Thoracic aorta (tissue), 2 donors: ENCODE measurements at places on chromosomes 5 and 9. TPM values are rescaled to one million over a fixed set of nuclear protein-coding genes. Genes with fewer than 3 reads are reported as not detected.

FBP2 gene
- not detected for total RNA-seq

DNA sequence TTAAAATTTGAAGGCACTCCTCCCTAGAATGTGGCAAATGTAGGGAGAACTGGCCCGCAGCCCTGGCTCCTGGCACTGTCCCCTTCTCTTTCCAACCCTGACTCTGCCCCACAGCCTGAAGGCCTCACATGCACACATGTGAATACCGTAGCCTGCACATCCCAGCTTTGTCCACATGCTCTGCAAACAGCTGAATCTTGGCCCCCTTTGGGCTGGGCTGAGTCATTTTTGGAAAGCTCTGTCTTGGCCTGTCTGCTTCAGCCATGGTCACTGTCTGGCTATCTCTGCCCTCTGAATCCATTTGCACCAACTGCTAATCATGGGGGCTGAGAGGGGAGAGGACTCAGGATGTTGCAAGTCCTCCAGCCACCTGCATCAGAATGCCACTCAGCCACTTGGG, 22.1 kb upstream of the GALNT10 start:
- no peak for DNase-seq
- no peak overlapping the region for H3K4me3 ChIP-seq
- H3K27ac ChIP-seq, result no peak overlapping the region
- H3K36me3 ChIP-seq, result no peaks in the 10 kb centered on the region
- H3K27me3 ChIP-seq, result no peaks in the 10 kb centered on the region

DNA sequence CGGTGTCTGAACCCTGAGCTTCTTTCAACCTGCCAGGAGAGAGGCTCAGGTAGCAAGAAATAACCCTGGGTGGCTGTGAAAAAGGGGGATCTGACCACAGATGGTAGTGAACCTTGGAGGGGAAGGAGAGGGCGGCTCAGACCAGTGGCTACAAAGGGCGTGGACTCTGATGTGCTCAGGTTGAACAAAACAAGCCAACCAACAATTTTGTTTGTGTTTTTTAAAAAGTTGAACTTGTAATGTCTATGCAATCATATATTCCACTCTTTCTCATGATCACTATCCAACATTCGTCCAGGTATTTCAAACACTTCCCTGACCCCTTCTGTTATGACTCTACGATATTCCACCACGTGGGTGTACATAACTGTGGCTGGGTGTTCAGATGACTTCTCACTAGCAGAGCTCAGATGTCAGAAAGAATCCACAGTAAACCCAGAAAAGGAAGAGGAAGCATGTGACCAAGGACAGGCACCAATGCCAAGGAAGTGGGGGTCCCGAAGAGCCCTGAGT, 20.0 kb downstream of the PTPN3 start:
- no peak for DNase-seq
- no peaks in the 10 kb centered on the region for H3K36me3 ChIP-seq
- peak overlapping the region; percentile 51 for H3K27ac ChIP-seq
- H3K27me3 ChIP-seq, result no peaks in the 10 kb centered on the region

DNA sequence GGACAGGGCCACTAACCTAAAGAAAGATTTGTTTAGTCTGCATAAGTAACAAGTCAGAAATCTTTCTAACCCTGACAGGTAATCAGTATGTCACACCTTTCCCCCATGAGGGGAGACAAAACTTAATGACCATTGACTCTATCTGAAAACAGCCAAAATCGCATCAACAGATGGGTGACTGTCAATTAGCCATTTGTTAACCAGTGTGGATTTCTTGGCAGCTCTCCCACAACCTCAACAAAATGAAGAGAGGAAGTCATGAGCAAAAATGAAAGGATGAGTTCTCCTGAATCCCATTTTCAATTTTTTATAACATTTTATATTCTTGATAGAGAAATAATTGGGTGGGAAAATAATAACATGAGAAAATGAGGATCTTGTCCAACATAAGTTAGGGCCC, 84.6 kb upstream of the SNX2 start:
- H3K4me1 ChIP-seq, result no peaks in the 10 kb centered on the region
- no peaks in the 10 kb centered on the region for H3K27me3 ChIP-seq
- H3K36me3 ChIP-seq, result no peaks in the 10 kb centered on the region
- H3K4me3 ChIP-seq, result no peak overlapping the region
- DNase-seq, result no peak

DNA sequence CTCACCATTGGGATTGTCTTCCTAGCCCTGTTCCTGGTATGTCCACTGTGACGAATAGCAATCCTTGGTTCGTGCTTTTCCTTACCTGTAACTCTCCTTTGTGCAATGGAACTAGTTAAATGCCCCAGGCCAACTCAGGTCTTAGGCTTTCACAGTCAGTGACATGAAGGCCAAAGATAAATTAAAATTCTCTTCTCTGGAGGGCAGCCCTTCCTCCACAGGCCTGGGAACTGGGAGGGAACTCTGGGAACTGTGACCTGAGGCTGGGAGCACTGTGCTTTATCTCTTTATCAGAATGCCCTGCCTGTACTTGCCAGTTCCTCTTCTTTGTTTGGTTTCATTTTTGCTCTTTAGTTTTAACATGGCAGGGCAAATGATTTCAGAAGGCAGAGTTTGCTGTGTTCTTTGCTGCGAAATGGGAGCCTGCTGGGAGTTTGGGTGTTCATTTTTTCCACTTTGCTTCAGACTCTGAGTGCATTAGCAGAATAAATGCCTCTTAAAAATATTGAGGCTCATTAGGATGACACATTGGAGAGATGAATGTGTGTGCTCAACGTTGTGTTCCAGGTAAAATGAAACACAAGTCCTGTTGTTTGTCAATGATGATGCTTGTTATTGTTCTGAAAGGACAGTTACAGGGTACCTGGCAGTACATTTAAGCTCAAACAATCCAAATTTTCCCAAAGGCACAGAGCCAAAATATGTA, 118.1 kb downstream of the NUDT12 start:
- H3K27me3 ChIP-seq, result no peaks in the 10 kb centered on the region
- no peak overlapping the region for H3K27ac ChIP-seq
- no peak overlapping the region for H3K4me3 ChIP-seq
- no peaks in the 10 kb centered on the region for H3K4me1 ChIP-seq
- DNase-seq, result no peak

DNA sequence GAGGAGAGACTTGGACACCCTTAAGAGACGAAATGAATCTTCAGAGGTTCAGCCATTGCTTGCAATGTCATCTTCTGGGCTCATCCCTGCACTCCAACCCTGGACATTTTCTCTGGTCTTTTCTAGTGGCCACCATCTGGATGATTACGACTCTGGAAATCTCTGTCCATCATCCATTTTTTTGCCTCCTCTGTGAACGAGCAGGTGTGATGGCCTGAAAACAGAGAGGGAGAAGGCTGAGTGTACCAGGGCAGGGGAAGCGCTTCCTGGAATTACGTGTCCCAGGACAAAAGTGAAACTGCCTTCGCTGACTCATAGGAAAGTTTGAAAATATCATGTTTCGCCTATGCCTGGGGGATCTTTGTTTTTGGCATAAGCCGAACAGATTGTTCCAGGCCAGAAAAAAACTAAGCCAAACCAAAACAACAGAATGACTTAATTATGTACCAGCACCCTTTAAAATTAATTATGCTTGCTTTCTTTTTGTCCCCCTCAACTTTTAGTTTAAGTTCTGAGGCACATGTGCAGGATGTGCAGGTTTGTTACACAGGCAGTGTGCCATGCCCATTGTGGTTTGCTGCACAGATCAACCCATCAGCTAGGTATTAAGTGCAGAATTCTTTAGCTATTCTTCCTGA, 31.9 kb downstream of the ANKRD33B start:
- peak overlapping the region; percentile 49 for H3K4me3 ChIP-seq
- H3K27me3 ChIP-seq, result no peaks in the 10 kb centered on the region
- no peak for DNase-seq
- H3K27ac ChIP-seq, result peak overlapping the region; percentile 33
- H3K4me1 ChIP-seq, result peaks cover 43% of the 10 kb centered on the region

INSL6 gene
- total RNA-seq, result not detected

MAMDC4 gene
- total RNA-seq, result 2.8 TPM

DNA sequence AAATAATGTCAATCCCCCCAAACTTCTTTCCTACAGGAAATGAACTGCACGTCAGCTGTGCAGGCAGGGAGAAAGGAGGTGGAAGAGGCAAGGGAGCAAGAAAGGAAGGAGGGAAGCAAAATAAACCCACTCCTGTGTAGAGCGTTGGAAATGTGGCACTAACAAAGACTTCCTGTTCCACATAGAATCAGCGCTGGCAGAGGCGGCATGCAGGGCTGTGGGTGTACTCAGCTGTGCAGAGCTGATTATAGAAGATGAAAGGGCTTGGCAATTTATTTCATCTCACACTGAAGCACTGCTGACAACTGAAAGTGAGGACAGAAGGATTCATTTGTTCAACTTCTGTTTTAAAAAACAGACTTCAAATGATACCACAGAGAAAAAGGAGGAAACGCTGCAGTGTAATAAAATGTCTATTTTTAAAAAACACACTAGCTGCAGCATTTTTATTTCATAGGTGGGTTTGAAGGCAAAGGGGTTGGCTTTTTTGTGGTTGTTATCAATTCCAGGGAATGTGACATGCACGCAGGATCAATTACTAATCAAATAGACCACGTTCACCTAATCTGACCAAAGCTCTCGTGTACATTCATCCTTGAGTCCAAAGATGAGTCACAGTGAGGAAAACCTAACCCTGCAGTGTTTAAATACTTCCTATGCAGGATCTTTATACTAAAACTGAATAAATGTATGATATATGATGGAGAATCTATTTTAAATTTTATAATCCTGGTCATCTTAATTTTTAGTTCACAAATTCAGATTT, 583.5 kb downstream of the ZNF608 start:
- peak overlapping the region; percentile 46 for H3K4me3 ChIP-seq
- no peaks in the 10 kb centered on the region for H3K36me3 ChIP-seq
- DNase-seq, result no peak

PCDHB10 gene
- 6.1 TPM for total RNA-seq

DNA sequence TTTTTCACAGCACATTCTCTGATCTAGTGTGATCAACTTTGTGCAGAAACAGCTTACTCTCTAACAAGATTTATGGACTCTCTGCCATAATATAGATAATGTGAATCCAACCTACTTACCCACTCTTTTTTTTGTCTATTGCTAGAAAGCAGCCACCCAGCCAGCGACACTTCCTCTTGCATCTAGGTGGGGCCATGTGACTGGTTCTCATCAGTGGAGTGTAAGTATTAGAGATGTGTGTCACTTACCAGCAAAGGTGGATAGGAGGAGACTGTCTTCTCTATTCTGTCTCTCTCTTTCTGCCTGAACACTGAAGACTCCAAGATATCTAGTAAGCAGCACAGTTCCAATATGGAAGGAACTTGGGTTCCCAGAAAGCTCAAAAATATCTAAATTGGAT, 174.8 kb downstream of the MCTP1 start:
- DNase-seq, result no peak
- H3K27ac ChIP-seq, result no peak overlapping the region
- no peaks in the 10 kb centered on the region for H3K27me3 ChIP-seq

- no peak overlapping the region for H3K4me3 ChIP-seq
- no peaks in the 10 kb centered on the region for H3K36me3 ChIP-seq
- peaks cover 12% of the 10 kb centered on the region for H3K4me1 ChIP-seq
- H3K27me3 ChIP-seq, result no peaks in the 10 kb centered on the region
- no peak for DNase-seq
Observed at GRCh38 chr9:97705354-97705950, 8.3 kb upstream of the XPA start.

NOXA1 gene
- total RNA-seq, result 3.5 TPM

GRCh38 chr9:131386281-131386680, 7.6 kb upstream of the PRRC2B start:
- no peak overlapping the region for H3K4me3 ChIP-seq
- DNase-seq, result no peak
- no peaks in the 10 kb centered on the region for H3K27me3 ChIP-seq

- H3K4me1 ChIP-seq, result no peaks in the 10 kb centered on the region
- no peak overlapping the region for H3K4me3 ChIP-seq
- no peak for DNase-seq
Observed at GRCh38 chr5:175337680-175338079, 106.3 kb downstream of the DRD1 start.

EGFLAM gene
- 23.4 TPM for total RNA-seq

GRCh38 chr5:66513130-66513529, 83.1 kb upstream of the MAST4 start:
- H3K36me3 ChIP-seq, result no peaks in the 10 kb centered on the region
- no peaks in the 10 kb centered on the region for H3K4me1 ChIP-seq
- H3K27me3 ChIP-seq, result no peaks in the 10 kb centered on the region
- H3K27ac ChIP-seq, result no peak overlapping the region
- no peak overlapping the region for H3K4me3 ChIP-seq

TCF7 gene
- 0.54 TPM for total RNA-seq

- no peak overlapping the region for H3K27ac ChIP-seq
- no peaks in the 10 kb centered on the region for H3K27me3 ChIP-seq
- H3K36me3 ChIP-seq, result no peaks in the 10 kb centered on the region
- DNase-seq, result no peak
Observed at GRCh38 chr9:312596-313320, 98.1 kb downstream of the DOCK8 start.

RAD1 gene
- total RNA-seq, result 15.1 TPM

- peak overlapping the region; percentile 4 for H3K4me3 ChIP-seq
- DNase-seq, result peak; percentile 25
- peak overlapping the region; percentile 8 for H3K27ac ChIP-seq
- peaks cover 62% of the 10 kb centered on the region for H3K36me3 ChIP-seq
Observed at GRCh38 chr9:113187929-113188595, 33.0 kb downstream of the FKBP15 start.

GRCh38 chr5:132098621-132099020, 25.0 kb downstream of the CSF2 start:
- H3K4me1 ChIP-seq, result peaks cover 7% of the 10 kb centered on the region
- H3K27me3 ChIP-seq, result no peaks in the 10 kb centered on the region
- H3K4me3 ChIP-seq, result no peak overlapping the region
- peak overlapping the region; percentile 0 for H3K27ac ChIP-seq

DNA sequence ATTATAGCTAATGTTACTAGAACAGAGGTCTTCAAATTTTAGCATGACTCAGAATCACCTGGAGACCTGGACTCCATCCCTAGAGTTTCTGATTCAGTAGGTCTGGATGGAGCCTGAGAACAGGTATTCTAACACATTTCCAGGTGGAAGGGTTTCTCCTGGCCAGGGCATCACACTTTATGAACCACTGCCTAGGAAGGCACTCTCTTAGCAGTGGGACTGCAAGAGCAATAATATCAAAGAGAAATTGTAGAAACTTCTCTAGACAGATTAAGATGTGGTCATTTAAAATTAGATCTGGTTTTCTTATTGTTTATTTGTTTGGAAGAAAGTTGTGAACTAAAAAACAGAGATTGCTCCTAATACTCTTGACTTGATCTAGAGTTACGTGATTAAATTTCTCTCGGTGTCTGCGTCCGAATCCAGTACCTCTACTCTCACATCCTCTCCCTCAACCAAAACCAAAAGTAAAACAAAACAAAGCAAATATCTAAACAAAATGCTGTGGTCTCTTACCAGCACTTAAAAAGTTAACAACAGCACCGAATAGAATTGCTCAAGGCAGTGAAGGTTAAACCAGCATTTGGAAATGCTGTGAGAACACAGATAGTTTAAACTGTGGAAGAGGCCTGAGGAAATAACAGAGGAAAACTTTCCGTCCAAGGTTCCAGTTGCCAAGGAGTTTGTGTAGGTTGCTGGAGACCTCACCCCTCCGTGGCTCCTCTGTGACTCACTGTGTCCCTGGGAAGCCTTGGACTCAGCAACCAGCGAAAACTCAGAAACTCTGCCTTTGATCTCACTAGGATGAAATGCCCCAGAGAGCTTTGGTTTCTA, 193.4 kb downstream of the ARRDC3 start:
- no peak overlapping the region for H3K27ac ChIP-seq
- H3K36me3 ChIP-seq, result no peaks in the 10 kb centered on the region
- no peaks in the 10 kb centered on the region for H3K27me3 ChIP-seq

- no peaks in the 10 kb centered on the region for H3K36me3 ChIP-seq
- H3K4me1 ChIP-seq, result no peaks in the 10 kb centered on the region
- no peak overlapping the region for H3K27ac ChIP-seq
- no peak for DNase-seq
- H3K4me3 ChIP-seq, result no peak overlapping the region
- no peaks in the 10 kb centered on the region for H3K27me3 ChIP-seq
Observed at GRCh38 chr5:41095324-41096101, 24.4 kb upstream of the MROH2B start.
